ENCODE measurements at places on chromosomes 2 and 18.

GRCh38 chr18:39497821-39498220, 1932.2 kb upstream of the CELF4 start:
- DNase-seq, result no peak

DNA sequence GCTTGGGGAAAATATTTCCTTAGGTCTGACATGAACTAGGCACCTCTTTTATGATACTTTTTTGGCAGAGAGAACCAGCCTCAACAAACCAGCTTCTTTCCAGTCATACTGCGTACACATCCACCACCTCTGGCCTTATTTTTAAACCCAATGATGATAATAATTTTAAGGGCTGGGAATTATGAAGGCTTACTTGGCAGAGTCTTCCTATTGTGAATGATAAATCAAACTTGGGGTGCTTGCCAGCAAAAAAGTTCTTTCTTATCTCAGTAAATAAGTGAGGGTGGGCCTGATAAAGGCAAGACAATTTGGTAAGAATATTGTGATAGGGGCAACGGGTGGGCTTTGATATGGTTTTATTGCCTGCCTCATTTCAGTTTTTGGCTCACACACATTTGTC, 1230.2 kb upstream of the ZEB2 start:
- DNase-seq, result peak; percentile 79

DNA sequence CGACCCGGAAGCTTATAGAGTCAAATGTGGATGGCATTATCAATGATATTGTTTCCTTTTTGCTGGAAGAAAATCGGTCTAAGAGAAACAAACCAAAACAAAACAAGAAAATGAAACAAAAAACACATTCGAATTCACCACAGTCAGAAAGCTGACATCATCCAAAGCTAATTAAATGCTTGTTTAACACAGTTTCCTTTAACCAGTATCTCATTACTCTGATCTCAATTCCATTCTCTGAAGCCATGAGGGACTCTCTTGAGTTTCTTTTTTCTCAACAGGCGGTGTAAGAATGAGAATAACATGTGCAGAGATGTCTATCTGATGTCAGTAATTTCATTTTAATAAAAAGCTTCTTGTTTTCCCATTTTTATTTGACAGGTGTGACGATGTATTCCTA, 1448.3 kb upstream of the DDX18 start:
- no peak for DNase-seq

DNA sequence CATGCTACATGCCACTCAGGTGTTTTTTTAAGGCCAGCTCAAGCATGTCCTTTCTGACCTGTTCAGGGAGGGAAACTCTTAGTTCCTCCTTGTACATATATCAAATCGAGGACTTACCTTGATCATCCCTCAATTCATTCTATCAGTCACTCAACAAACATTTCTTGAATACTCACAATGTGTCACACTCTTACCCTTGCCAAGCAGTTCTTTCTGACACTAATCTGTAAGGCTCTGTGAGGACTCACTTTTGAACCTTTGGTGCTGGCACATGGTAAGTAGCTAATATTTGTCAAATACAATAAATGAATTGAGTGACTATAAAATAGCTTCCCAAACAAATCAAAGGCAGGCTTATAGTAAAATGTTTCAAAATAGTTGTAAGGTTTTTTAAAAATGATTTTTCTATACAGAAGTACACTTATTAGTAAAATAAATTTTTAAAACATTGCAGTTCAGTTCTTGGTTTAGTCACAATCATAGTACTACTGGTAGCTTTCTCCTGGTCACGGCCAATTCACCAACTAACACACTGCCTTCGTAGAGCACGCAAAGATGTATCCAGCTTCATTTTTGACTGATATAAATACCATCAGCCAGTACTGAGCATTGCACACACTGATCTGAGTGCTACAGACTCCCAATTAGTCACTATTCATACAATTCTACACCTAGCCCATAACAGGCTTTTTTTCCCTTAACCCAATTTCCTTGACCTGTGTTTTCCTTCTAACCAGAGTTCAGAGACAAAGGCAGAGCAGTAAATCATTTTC, 50.9 kb downstream of the ZEB2 start:
- no peak for DNase-seq

GRCh38 chr2:6945821-6946220, 28.6 kb downstream of the RNF144A start:
- no peak for DNase-seq

- no peak for DNase-seq
These were observed 76.5 kb upstream of the DLX2 start for GRCh38 chr2:172179045-172179701.

DNA sequence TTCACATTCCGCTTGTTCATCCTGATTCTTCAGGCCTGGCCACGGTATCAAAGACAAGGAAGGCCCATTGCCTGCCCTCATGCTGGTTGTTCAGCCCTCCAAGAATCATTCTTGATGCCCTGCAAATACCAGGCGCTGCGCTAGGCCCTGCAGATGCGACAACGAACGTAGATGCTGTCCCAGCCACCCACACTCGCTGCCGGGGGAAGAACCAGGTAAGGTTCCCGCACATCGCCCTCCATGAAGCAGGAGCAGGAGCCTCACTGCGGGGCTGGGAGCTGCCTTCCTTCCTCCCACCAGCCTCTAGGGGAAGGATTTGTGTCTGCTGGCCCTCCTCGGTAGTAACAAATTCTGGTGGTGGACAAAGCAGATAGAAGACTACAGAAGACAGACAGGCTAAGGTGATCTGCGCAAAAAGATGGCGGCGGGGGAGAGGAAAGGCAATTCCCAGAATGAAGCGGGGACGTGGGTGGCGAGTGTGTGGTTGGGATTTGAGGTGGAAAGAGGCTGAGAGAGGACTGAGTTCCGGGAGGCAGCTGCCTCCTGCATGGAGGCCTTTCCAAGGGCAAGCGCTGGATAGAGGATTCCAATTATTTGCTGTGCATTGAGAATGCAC, 19.8 kb upstream of the GPR55 start:
- no peak for DNase-seq

GRCh38 chr2:239903803-239904202, 121.3 kb downstream of the NDUFA10 start:
- no peak for DNase-seq

GRCh38 chr2:111239581-111240249, 119.0 kb downstream of the BCL2L11 start:
- no peak for DNase-seq

DNA sequence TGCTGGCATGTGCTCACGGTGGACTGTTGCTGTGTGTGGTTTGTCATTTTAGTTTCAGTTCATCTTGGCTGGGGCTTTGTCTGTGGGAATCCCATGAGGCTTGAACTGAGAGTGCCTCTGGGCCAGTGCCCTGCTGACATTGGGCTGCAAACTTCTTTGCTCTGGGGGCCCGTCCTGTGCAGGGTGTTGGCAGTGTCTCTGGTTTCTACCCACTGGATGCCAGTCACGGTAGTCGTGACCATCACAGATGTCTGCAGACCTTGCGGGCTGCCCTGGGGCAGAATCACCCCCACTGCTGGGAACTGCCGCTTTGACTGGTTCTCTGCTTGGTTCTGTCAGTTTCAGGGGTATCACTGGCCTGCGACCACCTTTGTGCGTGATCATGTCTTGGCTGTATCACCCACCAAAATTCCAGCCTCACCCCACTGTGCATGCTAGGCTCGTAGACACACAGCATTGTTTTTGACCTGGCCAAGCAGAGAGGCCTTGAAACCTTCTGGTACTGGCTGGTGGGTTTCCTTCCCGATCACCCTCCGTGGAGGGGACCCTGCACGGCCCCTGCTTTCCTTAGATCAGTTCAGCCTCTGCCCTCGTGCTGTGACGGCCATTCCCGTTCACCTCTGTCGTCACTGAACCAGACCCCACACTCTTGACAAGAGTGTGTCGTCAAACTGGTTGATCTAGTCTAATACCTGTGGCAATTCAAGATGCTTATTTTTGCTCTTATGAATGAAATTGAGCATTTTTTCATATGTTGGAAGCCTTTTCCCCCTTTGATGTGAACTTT, 57.6 kb downstream of the KCNG2 start:
- no peak for DNase-seq

DNA sequence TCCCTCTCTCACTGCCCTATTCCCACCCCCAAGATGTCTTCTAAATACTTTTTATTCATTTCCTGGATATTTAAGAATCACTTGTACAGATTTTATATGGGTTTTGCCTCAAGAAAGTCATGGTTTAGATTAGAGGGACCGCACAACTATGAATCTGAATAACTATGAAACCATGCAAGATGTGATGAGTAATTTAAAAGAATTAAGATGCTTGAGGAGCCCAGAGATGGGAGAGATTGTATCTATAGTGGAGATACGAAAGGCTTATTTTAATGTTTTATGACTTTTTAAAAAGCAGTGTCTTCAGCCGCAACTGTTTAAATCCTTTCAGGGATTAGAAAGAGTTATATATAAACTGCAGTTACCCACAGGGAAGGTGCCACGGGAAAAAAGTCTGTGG, 324.1 kb downstream of the LPIN1 start:
- DNase-seq, result no peak

- DNase-seq, result no peak
These were observed 104.6 kb upstream of the CTDP1 start for GRCh38 chr18:79574938-79575525.

DNA sequence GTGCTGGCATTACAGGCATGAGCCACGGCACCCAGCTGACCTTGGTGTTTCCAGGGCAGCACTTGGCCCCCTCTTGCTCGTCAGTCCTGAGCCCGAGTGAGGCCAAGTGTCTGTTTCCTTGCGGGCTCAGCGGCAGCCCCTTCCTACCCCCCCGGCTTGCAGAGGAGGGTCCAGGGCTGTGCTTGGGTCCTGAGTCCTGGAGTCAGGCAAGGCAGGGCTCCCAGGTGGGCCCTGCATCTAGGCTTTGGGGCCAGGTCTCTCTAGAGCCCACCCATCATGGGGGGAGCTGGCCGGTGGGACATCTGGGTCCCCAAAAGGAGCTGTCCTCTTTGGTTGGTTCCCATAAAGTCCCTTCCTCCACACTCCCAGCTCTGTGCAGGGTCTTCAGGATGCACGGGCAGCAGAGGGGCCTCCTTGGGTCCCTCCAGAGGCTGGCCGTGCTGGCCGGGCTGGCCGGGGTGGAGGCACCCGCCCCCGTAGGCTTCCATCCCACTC, 63.7 kb upstream of the HPCAL1 start:
- no peak for DNase-seq

- DNase-seq, result no peak
These were observed 137.6 kb downstream of the CERS6 start for GRCh38 chr2:168593713-168594112.

DNA sequence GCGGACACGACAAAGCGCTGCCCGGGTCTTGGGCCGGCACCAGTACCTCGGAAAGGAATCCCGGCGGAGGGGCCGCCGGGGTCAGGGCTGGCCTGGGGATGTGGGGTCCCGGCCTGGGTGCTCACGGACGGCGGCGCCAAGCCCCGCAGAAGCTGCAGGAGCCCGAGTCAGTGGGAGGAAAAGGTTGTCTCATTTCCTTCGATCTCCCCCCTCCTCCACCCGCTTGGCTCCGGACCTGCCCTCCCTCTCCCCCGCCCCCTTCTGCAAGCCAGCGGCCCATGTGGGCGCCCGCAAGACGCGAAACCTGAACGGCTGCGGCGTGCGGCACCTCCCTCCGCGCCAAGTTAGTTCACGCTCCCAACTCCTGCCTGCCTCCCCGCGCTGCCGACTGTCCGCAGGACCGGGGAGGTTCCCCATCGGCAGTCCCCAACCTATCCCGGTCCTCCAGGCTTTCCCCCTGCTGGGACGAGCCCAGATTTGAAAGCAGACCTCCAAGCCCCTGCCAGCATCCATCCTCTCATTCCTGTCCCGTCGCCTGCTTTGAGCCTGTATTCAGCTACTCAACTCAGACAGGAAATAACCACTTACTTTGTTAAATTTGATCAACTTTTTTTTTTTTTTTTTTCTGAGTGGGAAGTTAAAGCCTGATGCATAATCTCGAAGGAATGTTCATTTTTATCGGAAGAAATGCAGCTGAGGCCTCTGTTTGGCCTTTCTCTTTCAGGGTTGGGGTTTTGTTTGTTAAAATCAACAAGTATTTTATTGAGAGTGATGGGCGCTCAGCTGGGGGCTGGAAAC, at the start of gene EVA1A:
EVA1A (minus strand) TSS at position 172 of the 798 bp plus-strand sequence. CDS start 42,799 bp downstream, outside the sequence.
- DNase-seq, result no peak

- no peak for DNase-seq
These were observed 17.5 kb downstream of the GPR55 start for GRCh38 chr2:230907361-230908091.

DNA sequence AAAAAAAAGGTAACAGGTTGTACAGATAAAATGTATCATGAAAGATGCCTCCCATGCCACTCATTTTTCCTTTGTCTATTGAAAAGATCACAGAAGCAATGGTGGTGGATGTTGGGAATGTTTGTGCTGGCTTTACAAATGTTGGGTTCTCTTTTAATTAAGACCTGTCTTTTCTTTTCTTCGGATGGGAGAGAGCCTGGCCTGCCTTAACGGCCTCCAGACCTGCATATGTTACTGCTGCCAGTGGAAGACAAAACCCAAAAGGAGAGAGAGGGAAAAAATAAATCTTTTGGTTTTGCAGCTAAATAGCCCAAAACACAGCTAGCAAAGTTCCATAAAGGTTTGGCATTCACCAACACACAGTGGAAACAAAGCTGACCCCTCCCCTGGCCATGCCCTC, 50.5 kb upstream of the FZD7 start:
- no peak for DNase-seq

GRCh38 chr2:4715065-4715464, 977.1 kb upstream of the SOX11 start:
- no peak for DNase-seq

DNA sequence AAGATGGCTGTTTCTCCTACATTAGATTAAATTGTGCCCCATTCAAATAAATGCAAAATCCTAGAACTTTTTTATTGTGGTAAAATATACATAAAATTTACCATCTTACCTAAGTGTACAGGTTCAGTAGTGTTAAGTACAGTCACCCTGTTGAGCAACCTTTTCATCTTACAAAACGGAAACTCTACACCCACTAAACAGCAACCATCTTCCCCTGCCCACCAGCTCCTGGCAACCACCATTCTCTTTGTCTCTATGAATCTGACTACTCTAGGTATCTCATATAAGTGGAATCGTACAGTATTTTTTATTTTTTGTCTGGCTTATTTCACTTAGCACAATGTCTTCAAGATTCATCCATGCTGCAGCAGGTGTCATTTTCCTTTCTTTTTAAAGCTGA, 53.0 kb downstream of the ASXL2 start:
- no peak for DNase-seq

- no peak for DNase-seq
These were observed 364.4 kb downstream of the RND3 start for GRCh38 chr2:150122871-150123613.

DNA sequence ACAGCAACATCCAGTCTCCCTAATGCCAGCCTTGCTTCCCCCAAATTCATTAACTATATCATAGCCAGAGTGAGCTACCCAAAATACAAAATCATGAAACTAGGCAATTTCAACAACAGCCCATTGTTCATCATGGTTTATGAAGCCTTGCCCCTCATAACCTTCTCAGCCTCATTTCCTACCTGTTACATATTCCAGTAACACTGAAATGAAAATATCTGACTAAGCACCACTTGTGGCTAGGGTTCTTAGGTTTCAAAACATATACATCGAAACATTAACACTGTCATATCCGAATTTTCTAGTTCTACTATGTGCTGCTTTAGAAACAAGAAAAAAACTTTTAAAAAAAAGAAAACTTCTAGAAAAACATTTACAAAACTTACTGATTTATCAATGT, 59.5 kb downstream of the ATAD2B start:
- DNase-seq, result no peak
